ENCODE measurements at places on chromosomes 1 and 21.
A peak's percentile ranks its signal among the peaks of the same experiment; 100 is the strongest.

DNA sequence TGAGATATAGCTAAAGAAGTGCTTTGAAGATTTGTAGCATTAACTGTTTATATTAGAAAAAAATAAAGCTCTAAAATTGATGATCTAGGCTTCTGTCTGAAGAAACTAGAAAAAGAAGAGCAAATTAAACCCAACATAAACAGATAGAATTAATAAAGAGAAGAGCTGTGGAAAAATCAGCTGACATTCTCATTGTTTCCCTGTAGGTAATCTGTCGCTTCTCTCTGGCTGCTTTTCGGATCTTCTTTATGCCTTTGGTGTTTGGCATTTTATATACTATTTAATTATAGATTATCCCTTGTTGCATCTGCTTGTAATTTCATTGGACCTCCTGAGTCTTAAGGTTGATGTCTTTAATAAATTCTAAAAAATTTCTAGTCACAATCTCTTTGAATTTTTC, 59.8 kb downstream of the MPZL1 start:
- no peak for DNase-seq

DNA sequence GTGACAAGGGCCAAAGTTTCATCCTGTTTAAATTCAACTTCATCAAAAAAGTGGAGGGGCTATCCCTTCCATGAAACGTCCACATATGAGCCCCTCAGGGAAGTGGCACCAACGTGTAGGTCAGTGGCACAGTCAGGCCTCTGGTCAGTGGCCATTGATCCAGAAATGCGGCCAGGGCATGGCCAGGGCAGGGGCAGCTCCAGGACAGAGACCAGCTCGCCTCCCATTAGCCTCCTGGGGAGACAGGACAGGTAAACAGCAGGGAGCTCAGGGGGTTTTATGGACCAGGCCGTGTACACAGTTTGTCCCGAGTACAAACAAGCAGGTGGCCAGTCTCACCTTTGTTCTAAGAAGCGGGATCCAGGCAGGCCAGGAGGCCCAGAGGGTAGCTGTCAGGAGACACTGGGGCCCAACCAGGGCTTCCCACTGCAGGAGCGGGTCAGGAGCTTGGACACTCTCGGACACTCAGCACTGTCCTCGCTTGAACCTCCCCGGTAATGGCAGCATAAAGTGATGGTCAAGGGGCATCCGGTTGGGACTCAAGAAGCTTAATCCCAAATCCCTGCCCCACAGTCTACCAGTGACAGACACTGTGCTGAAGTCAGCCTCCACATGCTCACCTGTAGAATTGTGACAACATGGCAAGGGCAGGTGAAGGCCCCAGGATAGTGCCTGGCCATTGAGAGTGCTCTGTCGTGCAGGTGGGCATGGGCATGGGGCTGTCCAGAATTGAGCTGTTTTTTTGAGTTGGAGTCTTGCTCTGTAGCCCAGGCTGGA, 144.1 kb upstream of the ERRFI1 start:
- no peak for DNase-seq

DNA sequence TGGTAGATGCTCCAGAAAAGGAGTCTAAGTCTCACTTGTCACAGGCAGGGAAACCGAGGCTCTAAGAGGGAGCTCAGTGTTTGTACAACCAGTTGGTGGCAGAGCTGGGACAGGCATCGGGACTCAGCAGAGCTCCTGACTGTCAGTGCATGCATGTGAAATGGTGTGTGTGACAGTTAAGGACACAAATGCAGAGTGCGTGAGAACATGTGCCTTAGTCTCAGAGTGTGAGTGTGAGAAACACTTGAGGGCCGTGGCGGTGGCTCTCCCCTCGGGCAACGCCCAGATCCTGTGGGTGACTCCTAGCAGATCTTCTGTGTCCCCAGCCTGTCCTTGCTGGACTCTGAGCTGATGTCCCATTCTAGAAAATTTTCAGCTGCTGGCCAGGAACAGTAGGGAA, 362.6 kb downstream of the MATN1 start:
- DNase-seq = no peak

DNA sequence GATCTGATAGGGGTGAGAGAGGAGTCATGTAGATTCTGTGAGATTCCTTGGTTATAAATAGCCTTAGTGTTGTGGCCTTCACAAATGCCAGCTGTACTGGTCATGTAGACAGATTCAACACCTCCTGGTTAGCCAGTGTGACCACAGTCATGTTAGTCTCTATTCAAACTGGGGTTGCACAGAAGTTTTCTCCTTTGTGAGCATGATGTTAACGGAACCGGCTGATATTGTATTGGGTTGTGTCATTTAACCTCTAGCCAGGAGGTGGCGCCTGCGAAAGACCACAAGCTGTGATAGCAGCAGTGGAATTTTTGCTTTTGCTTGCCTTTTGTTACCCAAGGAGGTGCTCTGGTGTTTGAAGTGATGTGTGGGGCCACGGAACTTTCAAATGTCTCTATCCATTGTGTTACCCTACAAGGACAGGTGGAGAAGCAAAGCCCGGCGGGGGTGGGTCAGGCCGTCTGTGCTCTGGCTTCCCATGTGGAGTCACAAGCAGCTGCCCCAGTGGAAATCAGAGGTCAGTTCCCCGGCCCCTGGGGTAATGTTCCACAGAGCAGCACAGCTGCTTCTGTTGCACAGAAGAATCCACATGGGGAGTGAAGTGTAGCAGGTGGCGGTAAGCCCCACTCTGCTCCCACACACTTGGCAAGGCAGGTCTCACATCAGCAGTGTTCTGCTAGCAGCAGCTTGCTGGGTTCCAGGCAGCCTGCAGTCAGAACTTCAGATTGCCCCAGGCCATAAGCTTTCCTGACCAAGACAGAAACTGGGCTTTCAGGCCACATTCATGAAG, 112.6 kb downstream of the ADAMTS1 start:
- peak; percentile 67 for DNase-seq

- DNase-seq = no peak
Observed at GRCh38 chr1:82073071-82073470, 272.3 kb downstream of the ADGRL2 start.

DNA sequence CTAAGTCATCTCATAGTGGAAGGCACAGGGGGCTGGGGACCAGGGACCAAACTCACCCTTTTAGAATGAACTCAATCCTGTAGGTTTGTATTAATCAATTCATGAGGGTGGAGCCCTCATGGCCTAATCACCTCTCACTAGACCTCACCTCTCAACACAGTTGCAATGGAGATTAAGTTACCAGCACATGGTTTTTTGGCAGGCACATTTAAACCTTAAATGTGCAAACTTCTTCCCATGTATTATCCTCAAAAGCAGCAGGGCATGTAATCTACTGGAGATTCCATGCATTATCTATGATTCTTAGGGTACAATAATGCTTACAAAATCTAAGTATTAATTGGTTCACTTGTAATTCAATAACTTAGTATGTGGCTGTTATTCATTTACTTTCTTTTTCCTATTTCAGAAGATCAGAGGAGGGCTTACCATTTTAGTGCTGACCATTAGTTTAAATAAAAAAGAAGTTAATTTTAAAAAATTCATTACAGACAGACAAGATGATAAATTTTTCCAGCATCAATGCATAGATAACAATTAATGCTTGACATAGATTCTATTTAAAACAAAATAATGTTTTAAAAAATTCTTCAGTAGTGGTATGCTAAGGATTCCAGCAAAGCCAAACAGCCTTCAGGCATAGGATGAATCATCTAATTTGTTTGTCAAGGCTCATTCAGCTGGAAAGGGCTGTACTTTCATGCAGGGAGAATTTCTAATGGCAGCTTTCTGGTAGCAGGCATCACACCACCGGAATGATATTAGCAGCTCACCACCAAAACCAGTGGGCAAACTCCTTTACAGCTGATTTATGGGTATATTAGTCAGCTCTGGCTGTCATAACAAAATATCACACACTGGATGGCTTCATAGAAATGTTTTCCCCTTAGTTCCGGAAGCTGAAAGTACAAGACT, 124.6 kb upstream of the ZNF648 start:
- DNase-seq = no peak

DNA sequence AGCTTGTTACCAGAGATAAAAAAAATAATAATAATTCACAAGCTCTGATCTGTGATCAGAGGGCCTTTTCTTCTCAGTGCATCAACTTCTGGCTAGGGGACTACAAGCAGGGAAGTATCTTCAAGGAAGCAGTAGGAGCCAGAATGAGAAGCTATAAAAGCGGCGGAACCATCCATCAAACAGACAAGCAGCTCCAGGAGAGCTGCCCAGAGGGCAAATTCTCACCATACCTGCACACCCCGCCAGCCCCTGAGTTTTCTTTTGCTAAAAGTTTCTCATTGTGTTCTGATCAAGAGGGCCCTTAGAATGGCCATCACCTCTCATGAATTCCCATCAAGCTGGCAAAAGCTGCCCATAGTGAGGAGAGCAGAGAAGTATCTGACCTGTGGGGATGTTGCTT, 99.4 kb downstream of the SMYD2 start:
- DNase-seq = no peak

DNA sequence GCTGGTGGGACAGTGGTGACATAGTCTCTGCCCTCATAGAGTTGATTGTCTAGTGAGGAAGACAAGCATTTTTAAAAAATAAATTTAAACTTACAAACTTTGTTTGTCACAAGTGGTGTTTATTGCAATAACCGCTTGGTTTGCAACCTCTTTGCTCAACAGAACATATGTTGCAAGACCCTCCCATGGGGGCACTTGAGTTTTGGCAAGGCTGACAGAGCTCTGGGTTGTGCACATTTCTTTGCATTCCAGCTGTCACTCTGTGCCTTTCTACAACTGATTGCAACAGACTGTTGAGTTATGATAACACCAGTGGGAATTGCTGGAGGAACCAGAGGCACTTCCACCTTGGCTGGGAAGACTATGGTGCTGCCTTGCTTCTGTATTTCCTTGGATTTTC, 58.4 kb downstream of the LAMC2 start:
- DNase-seq = peak; percentile 97

DNA sequence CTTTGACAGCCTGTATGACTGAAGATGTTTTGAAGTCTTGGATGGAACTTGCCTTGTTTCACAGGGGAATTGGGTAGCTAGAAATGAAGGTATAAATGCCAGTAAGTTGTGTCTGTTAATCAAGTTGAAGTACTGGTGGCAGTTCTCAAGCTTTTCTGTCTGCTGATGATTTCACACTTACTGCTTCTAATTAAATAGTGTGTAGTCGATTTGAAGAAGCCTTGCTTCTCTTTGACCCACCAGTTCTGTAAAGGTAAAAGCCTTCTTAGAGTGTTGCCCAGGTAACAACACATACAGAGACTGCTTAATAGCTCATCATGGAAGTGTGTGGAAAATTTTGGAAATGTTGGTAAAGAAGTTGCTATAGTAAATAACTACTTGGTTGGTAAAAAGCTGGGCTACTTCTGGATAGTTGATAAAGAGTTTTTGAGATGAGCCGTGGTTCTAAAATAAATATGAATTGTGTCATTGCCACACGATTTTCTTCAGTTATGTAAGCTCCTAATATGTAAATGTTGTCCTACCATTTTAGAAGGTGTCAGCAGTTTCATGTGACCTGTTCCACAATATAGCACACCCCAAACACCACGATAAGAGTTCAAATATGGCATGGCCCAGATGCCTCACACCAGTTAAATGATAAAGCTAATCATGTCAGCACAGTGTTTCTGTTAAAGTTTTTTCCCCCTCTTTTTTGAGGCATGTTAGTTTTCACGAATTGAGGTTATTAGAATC, 7.4 kb downstream of the RABGAP1L start:
- DNase-seq = no peak

GRCh38 chr21:42028766-42029425, 18.7 kb upstream of the ZBTB21 start:
- no peak for DNase-seq

DNA sequence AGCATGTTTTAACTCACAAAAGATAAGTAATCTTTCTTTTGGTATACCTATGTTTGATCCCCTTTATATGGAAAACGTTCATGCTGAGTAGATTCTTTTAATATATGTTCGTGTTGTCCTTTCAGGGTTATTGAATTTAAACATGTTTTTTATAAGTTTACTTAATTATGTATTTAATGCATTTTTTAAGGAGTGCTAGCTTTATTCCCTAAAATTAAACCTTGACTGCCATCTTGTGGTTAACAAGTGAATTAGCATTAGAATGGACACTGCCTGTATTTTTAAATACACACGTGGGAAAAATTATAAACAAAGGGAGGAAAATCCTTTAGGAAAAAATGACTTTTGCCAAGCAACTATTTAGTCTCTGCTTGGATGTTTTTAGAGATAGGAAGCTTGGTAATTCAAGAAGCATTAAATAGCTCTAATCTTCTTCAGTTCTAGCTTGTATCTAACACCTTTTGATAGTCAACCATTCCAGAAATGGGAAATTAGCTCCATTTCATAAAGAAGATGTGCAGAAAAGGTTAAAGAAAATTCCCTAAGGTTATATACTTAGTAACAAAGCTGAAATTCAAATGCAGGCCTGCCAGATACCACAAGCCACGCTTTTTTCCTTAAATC, 43.0 kb downstream of the UBE2U start:
- DNase-seq = peak; percentile 65

DNA sequence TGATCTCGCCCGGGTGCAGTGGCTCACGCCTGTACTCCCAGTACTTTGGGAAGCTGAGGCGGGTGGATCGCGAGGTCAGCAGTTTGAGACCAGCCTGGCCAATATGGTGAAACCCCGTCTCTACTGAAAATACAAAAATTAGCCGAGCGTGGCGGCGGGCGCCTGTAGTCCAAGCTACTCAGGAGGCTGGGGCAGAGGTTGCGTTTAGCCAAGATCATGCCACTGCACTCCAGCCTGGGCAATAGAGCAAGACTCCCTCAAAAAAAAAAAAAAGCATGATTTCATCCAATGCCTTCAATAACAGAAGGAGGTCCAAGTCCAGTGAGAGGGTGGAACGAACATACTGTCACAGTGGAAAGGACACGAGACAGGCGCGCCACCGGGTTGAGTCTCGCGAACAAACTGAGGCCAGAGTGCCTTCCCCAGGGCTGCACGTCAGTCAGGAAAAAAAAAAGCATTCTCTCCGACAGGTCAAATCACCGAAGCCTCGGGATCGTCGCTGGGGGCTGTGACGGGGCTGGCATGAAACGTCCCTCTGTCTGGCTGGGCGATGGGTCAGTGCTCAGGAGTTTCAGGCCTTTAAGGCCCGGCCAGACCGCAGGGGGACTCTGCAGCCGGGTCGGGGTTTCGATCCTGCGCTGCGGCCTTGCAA, 8.4 kb upstream of the CROCC start:
- no peak for DNase-seq

- peak; percentile 63 for DNase-seq
Observed at GRCh38 chr1:161727256-161727924, 6.0 kb downstream of the FCRLB start.

DNA sequence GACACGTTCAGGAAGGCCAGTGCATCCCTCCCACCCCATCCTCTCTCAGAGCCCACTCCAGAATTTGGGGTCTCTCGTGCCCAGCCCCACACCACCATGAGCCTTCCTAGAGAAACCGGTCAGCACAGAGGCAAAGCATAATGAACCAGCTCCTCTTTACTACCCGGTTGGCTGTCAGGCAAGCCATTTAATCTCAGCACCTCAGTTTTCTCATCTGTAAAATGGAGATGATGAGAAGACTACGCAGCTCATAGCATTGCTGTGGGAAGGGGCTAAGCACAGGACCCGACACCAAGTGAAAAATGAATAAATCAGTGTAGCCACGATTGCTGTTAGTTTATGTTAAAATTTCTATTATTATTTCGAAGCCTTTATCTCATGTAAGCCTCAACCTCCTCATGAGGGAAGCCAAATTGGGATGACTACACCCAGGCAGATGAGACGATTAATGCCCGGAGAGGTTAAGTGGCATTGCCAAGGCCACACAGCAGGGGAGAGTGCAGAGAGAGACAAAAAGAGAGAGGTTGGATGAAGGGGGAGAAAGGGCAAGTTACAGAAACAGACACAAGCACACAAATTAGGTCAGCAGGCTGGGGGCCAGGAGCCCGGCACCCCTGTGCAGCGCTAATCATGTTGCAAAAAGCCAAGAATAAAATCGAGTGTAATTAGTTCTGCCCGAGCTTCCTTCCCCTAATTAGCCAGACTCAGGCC, 25.7 kb downstream of the SDC3 start:
- no peak for DNase-seq
